Activated T-helper 9 cell treated with anti-CD3 and anti-CD28 coated beads, Interleukin-2, amount 50 U/mL, for 16 hours (primary cell): ENCODE measurements at places on chromosomes 7 and 10.

DNA sequence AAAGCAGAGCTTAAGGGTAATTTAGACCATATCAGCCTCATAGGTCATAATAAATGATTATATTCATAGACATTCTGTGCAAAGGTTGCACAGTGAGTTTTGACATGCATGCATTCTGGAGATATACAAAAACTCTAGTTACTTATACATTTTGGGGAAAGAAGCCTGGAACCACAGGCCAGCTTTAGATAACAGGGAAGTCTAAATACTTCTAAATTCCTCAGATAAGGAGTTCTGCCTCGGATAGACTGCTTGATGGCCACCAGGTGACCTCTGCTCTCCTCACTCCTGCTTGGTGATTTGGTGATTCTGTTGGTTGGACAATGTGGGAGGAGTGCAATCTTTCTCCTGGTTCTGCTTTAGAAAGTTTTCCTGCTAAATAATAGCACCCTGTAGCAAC lies 77.9 kb downstream of the SGMS1 start:
- no peak for DNase-seq

- no peak for DNase-seq
Measured at GRCh38 chr7:49279891-49280290, 355.5 kb downstream of the CDC14C start.

DNA sequence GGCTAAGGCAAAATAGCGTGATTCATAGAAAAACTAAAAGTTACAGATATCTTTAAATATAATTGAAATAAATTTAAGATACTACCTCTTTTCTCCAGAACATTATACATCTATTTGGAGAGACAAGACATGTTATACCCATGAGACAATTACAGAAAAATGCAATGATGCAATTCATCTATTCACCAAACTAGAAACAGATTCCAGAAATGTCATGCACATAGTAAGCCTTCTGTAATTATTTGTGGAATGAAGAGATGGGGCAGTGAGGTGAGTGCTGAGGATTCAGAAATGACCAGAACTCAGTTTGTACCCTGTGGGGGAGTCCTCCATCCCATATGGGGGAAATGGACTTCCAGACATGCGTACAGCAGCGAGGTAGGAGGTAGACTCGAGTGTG lies 99.4 kb downstream of the MKX start:
- DNase-seq, result no peak

- no peak for DNase-seq
Measured at GRCh38 chr7:23970193-23970592, 260.2 kb downstream of the STK31 start.

- DNase-seq, result no peak
Measured at GRCh38 chr10:29811751-29812427, 177.1 kb upstream of the SVIL start.

DNA sequence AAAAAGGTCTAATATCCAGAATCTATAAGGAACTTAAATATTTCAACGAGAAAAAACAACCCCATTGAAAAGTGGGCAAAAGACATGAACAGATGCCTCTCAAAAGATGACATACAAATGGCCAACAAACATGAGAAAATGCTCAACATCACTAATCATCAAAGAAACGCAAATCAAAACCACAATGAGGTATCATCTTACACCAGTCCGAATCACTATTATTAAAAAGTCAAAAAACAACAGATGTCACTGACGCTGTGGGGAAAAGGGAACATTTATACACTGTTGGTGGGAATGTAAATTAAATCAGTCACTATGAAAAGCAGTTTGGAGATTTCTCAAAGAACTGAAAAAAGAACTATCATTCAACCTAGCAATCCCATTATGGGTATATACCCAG lies 6.0 kb downstream of the VWDE start:
- no peak for DNase-seq

GRCh38 chr7:75937958-75938786 lies 23.2 kb downstream of the POR start:
- no peak for DNase-seq

DNA sequence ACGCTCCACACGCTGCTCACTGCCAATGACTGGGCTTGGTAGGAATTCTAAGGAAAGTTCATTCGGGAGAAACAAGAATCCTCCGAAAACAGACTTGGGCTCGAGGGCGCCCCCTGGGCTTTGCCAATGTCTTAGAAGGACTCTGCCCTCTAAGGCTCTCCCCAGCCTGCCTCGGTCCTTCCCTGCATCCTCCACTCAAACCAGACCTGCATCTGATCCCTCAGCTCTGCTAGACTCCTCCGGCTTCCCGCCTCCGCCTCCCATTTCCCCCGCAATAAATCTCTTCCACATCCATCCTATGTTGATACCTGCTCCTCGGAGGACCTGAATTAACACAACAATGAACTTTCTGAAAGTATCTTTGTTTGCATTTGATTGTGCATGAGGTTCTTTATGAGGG lies 177.6 kb downstream of the PLPP4 start:
- no peak for DNase-seq

DNA sequence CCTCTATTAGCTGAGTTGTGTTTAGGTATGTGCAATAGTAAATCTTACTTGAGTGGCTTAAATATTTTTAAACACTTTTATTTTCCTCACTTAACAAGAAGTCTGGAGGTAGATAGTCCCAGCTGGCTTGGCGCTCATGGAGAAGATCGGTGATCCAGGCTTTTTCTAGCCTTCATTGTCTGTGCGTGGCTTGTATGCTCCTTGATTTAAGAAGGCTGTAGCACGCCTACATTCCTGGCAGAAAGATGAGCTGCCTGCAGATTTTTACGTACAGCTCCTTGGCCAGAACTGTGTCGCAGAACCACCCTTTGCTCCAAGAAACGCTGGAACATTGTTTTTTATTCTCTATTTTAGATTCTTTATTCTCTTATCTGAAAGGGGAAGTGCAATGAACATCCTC lies 284.1 kb downstream of the KIF20B start:
- DNase-seq, result no peak

DNA sequence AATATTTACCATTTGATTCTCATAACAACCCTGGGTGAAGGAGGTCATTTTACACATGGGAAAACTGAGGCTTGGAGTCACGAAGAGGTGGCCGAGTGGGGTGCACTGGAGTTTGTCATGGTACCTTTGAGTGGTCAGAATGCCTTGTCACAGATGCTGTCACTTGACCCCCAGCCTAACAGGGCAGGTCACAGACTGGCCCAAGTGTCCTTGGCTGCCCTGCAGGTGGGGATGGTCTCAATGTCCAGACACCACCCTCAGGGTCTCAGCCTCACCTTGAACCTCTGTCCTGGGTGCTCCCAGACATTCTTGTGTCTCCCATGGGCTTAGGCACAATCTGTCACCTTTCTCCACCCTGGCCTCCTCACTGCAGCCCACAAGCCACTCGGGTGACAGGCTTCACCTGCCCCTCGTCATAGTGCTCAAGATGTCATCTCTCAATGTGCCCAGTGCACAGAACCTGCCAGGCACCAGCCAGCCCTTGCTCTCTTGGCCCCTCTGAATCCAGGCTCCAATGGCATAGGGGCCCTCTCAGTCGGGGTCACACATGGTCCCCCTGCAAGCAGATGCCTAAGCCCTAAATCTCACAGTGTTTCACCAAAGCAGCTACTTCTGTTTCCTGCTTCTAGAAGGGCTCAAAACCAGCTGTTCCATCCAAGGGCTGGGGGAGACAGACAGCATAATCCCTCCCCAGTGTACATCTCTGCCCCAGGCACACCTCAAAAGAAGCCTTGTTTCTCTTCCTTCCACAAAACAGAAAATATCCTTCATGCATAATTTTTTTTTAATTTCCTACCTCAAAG lies 76.8 kb upstream of the NANOS1 start:
- DNase-seq, result no peak

- DNase-seq, result no peak
Measured at GRCh38 chr7:110771717-110772116, 319.2 kb upstream of the LRRN3 start.

GRCh38 chr10:89563861-89564478 lies 28.6 kb upstream of the SLC16A12 start:
- DNase-seq, result no peak

- DNase-seq, result no peak
Measured at GRCh38 chr7:131244259-131244852, 83.3 kb upstream of the MKLN1 start.

GRCh38 chr10:30151581-30152389 lies 92.4 kb upstream of the JCAD start:
- no peak for DNase-seq

DNA sequence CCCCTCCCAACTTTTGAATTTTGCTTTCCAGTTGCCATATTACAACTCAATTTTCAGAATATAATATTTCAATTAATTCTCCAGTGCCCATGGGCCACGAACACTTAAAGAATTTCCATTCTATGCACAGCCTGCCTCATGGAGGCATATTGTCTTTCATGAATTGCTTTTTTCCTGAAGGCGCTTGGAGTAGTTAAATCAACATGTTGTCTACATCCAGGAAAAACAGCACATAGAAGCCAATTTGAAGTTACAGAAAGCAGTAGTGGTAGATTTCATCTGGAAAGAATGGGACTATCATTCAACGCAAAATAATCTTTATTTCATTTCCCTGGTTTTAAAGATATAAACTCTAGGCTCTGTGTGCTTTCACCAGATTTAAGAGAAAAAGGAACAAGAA lies 106.0 kb downstream of the NRP1 start:
- no peak for DNase-seq

DNA sequence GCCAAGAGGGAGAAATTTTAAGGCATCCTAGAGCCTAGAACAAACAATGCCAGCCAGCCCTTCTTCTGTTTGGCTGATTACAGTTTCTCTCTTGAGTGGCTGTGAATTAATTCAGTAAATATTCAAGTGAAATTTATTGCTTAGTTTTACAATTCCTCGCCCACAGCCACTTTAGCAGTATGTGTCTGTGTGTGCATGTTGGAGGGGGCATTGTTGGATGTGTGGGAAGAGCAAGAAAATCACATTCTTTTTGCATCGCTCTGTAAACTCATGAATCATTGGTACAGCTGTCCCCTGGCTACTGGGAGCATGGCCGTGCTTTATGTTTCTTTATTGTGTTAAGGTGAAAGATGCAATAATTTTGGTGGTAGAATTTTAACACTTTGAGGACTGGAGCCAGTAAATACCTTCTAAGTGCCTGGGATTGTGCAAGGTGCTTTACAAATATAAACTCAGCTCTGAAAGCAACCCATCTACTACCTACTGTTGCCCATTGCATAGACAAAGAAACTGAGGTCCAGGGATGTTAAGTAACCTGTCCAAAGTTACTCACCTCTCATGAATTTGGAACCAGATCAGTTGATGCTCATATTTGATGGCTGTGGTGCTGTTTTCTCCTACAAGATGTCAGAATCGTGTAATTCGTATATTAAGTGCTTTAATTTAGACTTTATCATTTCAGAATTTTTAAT lies 89.9 kb upstream of the BTBD16 start:
- DNase-seq, result no peak

DNA sequence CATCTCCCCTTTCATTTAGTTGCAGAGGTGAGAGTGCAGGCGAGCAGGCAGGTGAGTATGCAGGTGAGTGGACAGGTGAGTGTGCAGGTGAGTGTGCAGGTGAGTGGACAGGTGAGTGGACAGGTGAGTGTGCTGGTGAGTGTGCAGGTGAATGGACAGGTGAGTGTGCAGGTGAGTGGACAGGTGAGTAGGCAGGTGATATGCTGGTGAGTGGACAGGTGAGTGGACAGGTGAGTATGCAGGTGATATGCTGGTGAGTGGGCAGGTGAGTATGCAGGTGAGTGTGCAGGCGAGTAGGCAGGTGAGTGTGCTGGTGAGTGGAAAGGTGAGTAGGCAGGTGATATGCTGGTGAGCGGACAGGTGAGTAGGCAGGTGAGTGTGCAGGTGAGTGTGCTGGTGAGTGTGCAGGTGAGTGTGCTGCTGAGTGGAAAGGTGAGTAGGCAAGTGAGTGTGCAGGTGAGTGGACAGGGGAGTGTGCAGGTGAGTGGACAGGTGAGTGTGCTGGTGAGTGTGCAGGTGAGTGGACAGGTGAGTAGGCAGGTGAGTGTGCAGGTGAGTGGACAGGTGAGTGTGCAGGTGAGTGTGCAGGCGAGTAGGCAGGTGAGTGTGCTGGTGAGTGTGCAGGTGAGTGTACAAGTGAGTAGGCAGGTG lies 165.6 kb downstream of the ADARB2 start:
- no peak for DNase-seq

DNA sequence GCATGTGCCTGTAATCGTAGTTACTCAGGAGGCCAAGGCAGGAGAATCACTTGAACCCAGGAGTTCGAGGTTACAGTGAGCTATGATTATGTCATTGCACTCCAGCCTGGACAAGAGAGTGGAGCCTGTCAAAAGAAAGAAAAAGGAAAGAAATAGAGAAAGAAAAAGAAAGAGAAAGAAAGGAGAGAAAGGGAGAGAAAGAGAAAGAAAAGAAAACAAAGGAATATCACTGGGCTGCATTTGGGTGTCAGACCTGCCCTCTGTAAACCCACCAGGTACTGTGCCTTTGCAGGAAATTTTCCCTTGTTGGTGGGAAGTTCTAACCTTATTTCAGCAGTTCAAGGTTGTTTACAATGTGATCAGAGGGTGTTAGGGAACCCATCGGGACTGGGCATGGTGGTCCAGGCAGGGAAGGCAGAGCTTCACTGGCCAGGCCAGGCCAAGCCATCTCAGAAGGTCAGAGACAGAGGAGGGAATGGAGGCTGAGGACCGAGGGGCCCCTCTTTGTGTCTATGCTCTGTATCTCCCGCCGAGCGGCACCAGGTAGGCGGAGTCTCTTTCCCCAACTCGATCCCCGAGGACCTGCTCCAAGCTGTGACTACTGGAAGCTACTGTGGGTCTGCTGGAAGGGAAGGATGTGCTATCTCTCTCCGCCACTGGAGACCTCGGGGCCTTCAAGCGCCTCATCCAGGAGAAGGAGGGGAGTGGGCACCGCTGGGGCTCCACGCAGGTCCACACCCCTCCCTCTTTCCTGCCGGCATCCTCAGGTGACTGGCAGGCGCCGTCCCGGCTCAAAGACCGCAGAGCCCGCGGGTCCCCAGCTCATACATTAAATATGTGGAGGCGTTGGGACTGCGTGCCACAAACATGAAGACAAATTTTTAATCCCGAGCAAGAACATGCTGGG lies 15.2 kb upstream of the KAZALD1 start:
- no peak for DNase-seq

DNA sequence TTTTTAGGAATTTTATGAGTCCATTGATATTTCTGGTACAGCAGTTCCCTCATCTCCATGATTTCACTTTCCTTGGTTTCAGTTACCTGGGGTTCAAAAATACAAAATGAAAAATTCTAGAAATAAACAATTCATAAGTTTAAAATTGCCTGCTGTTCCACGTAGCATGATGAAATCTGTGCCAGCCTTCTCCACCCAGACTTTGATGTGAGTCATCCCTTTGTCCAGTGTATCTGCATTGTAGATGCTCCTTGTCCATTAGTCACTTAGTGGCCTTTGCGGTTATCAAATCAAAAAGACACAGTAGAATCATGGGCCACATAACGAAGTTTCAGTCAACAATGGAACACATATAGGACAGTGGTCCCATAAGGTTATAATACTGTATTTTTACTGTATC lies 286.9 kb downstream of the PTEN start:
- DNase-seq, result no peak

DNA sequence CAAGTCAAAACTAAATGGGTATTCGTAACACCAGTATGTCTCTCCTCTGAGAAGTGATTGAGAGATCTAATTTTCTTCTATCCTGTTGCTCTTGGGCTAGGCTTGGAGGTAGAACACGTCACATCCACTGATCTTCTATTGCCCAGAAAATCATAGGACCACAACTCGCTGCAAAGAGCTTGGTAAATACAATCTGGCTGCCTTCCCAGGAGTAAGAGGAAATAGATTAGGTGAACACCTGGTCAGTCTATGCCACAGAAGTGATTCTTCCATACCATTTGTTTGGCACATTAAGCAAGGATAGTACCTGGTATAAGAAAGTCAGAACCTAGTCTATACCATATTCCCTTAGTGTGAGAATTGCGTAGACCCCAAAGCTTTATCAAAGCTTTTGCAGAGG lies 129.3 kb upstream of the PHYHIPL start:
- no peak for DNase-seq

GRCh38 chr10:5583525-5584175 lies 58.9 kb downstream of the CALML3 start:
- no peak for DNase-seq
